ENCODE measurements at places on chromosomes 16 and 17.
A peak's percentile ranks its signal among the peaks of the same experiment; 100 is the strongest.

- DNase-seq = no peak
Measured at GRCh38 chr16:48114410-48114809, 41.4 kb downstream of the ABCC12 start.

DNA sequence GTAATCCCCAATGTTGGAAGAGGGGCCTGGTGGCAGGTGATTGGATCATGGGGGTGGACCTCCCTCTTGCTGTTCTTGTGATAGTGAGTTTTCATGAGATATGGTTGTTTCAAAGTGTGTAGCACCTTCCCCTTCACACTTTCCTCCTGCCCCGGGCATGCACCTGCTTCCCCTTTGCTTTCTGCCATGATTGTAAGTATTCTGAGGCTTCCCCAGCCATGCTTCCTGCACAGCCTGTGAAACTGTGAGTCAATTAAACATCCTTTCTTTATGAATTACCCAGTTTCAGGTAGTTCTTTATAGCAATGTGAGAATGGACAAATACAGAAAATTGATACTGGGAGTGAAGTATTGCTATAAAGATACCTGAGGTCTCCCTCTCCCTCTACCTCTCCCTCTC lies 29.4 kb downstream of the RNF112 start:
- DNase-seq = no peak

GRCh38 chr17:32904891-32905290 lies 23.1 kb upstream of the TMEM98 start:
- no peak for DNase-seq

DNA sequence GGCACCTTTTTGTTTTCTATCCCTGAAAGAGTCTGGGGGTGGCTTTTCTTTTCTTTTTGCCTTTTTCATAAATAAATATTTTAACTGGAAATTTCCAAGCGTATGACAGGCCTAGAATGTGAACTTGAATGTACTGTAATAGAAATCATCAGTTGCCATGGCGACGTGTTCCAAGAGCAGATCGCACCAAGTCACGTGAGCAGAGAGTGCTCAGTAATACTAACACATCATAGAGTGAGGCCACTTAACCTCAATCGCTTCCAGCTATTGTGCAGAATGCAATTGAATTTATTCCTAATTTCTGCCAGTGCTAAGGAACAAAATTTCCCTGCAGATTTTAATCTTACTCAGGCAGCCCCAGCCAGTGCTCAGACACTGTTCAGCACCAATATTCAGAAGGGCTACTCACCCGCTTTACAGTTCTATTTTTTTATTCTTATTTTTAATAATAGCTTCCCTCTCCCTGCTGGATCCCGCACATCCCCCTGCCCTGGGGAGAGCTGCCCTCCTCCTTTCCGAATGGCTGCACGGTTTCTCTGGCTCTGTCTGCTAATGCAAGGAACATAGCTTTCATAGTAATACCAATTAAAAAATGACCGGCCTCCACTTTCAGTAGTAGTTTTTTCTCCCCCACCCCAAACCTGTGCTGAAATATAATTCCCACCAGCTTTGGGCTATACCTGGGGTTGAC lies 26.2 kb upstream of the PMFBP1 start:
- DNase-seq = no peak

DNA sequence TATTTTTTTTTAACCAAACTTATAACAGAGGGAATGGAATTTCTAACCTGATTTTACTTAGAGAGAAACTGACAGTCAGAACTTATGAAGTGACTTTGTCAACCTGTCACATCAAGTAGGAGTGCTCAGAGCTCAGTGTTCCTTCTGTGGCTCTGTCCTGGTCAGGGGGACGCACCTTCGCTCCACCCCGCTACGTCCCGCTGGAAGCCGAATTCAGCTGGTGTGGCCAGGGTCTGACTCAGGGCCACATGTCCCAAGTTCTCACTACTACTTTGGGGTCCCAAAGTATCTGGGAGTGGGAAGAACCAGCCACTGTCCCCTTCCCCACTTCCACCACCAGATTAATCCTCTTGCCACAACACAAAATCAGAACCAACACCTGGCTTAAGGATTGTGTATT lies 51.4 kb downstream of the C16orf78 start:
- DNase-seq = no peak

- no peak for DNase-seq
Measured at GRCh38 chr16:29984137-29984763, 10.6 kb downstream of the TAOK2 start.

DNA sequence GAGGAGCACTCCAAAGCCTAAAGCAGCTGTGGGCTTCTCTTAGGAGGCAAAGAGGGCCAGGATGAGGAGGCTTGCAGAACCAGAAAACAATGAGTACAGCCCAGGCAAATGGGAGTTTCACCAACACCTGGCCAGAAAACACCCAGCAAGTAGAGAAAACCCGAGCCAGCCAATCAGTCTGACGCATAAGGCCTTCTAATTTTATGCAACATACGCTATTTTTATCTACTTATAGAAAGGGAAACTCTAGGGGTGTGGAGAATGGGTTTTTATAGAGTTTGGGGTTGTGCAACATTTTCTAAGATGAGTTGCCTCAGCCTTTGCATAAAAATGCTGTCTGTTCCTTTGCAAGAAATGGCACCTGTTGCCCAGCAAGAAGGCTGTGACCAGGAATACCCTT lies 529.0 kb upstream of the CDH5 start:
- no peak for DNase-seq

DNA sequence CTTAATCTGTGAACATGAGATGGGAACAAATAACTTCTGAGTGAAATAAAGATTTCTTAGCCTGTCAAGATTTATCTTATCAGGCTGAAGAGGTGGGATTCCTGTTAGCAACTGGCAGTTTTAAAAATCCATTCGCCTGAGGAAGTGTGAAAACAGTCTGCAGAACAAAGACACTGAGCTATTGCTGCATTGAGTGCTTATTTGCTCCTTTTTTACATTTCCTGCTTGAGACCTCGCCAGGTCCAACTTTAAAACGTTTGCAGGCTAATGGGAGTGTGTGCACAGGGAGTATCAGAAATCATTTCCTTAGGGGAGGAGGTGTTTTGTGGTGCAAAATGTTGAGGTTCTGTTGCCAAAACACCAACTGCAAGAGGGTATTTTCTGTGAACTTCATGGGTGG lies 957.8 kb upstream of the RBFOX1 start:
- no peak for DNase-seq

- DNase-seq = peak; percentile 78
Measured at GRCh38 chr16:54373534-54374520, 87.2 kb upstream of the IRX3 start.

All from urothelium cell line (cell line).